ENCODE measurements at places on chromosomes 7 and 10.
A peak's percentile ranks its signal among the peaks of the same experiment; 100 is the strongest.

DNA sequence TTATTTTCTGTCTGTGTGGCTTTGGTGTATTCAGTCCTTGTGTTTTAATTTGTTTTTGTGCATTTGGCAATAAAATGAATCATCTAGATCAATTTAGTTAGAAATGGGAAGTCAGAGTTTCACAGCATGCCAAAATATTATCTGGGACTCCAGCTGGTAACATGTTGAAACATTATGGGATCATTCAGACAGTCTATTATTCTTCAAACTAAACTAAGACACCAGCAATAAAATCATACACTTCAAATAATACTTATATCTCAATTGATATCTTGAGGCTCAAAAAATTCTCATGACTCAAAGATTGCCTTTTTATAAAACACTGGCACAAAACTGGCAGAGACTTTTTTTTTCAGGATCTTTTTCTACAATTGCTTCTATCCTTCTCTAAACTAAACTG is 5.8 kb upstream of the RP9 start:
- DNase-seq: no peak

- DNase-seq: no peak
Observed at GRCh38 chr7:50393076-50393475, 57.1 kb downstream of the FIGNL1 start.

GRCh38 chr7:68893411-68893810 is 704.9 kb upstream of the AUTS2 start:
- no peak for DNase-seq

GRCh38 chr7:6317797-6318438 is 45.5 kb upstream of the CYTH3 start:
- no peak for DNase-seq

DNA sequence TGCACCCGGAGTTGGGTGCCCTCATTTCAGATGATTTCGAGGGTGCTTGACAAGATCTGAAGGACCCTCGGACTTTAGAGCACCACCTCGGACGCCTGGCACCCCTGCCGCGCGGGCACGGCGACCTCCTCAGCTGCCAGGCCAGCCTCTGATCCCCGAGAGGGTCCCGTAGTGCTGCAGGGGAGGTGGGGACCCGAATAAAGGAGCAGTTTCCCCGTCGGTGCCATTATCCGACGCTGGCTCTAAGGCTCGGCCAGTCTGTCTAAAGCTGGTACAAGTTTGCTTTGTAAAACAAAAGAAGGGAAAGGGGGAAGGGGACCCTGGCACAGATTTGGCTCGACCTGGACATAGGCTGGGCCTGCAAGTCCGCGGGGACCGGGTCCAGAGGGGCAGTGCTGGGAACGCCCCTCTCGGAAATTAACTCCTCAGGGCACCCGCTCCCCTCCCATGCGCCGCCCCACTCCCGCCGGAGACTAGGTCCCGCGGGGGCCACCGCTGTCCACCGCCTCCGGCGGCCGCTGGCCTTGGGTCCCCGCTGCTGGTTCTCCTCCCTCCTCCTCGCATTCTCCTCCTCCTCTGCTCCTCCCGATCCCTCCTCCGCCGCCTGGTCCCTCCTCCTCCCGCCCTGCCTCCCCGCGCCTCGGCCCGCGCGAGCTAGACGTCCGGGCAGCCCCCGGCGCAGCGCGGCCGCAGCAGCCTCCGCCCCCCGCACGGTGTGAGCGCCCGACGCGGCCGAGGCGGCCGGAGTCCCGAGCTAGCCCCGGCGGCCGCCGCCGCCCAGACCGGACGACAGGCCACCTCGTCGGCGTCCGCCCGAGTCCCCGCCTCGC is at the start of gene EGFR:
EGFR (plus strand) TSS at position 657 of the 830 bp plus-strand sequence. CDS start 261 bp downstream, outside the sequence.
- no peak for DNase-seq

GRCh38 chr7:140640727-140641523 is at the start of gene DENND2A:
Gene DENND2A, minus strand, starts transcription at chr7:140640813. Its CDS starts 38,416 bp downstream, at chr7:140602397.
- no peak for DNase-seq

DNA sequence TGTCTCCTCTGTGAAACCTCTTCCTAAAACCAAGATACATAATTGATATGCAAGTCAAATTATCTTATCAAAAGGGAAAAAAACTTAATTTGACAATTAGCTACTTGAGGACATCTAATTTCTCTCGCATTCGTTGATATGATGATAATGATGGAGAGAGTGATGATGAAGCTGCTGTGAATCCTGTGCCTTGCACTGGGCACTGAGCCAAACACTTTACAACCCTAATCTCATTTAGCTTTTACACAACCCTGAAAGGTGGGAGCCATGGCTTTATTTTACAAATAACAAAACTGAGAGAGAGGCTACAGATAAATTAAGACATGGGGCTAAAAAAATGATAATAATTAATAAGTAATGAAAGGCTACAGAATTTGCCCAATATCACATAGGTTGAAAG is 176.0 kb downstream of the NOC3L start:
- DNase-seq: no peak

- no peak for DNase-seq
Observed at GRCh38 chr10:21705828-21706176, 171.8 kb downstream of the MLLT10 start.

DNA sequence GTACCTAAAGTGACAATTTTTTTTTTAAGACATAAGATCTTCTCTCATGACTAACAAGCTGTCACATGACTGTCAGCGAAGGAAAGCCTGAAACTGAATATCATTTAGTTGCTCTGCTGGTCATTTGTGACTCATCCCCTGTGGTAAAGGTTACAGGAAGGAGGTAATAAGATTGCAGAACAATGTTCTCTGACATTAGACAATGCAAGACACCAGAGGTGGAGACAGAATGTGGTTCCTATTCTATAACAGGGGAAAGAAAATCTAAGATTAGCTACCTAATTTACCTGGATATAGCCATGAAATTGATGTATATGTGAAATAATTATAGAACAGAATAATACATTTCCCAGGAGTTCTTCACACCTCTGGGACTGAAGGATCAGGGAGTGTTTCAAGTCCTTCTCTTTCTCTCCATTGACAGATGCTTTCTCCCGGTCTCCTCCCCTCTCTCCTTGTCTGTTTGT is 47.7 kb downstream of the LRGUK start:
- no peak for DNase-seq

GRCh38 chr10:10921826-10922461 is 95.7 kb upstream of the CELF2 start:
- DNase-seq: no peak

- DNase-seq: no peak
Observed at GRCh38 chr7:11516328-11516727, 315.7 kb downstream of the THSD7A start.

DNA sequence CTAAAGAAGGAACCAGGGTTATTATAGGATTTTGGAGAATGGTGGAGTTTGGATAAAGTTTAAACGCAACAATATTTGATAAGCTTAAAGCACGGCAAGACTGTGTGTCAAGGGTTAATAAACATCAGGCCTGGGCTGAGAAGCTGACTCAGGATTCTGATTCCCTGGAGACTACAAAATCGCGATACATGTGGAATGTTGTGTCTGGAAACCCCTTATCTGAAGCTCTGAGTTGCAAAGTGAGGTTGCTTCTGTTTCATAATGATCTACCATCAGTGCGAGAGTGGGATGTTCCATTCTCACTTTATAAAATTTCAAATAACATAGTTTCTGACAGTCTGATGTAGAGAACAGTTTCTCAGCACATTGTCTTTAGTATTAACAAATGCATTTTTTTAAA is 7.8 kb downstream of the C1GALT1 start:
- no peak for DNase-seq

GRCh38 chr10:113869789-113870188 is 15.3 kb downstream of the NHLRC2 start:
- no peak for DNase-seq

GRCh38 chr10:114486938-114487814 is 82.9 kb upstream of the AFAP1L2 start:
- no peak for DNase-seq

GRCh38 chr7:31699050-31699449 is 12.0 kb downstream of the PPP1R17 start:
- DNase-seq: no peak

- no peak for DNase-seq
Observed at GRCh38 chr10:97644936-97645335, 4.5 kb downstream of the PI4K2A start.

- DNase-seq: no peak
Observed at GRCh38 chr7:153567426-153567825, 484.8 kb upstream of the DPP6 start.

- no peak for DNase-seq
Observed at GRCh38 chr10:14656052-14656730, 118.5 kb downstream of the FAM107B start.

- DNase-seq: no peak
Observed at GRCh38 chr7:100543586-100543985, 4.6 kb downstream of the AGFG2 start.

DNA sequence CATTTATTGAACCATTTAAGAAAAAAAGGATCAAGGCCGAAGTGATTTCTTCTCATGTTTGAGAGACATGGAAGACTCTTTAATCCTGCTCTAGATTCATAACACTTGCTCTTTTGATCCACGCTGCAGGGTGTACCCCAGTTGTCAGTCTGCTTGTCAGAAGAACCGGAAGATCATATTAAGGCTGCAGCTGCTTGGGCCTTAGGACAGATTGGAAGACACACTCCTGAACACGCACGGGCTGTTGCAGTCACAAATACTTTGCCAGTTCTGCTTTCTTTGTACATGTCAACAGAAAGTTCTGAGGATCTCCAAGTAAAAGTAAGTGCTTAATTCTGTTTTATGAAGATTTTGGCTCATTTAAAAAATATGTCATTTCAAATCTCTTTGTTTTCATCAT is 46.3 kb downstream of the SPAG6 start:
- no peak for DNase-seq

DNA sequence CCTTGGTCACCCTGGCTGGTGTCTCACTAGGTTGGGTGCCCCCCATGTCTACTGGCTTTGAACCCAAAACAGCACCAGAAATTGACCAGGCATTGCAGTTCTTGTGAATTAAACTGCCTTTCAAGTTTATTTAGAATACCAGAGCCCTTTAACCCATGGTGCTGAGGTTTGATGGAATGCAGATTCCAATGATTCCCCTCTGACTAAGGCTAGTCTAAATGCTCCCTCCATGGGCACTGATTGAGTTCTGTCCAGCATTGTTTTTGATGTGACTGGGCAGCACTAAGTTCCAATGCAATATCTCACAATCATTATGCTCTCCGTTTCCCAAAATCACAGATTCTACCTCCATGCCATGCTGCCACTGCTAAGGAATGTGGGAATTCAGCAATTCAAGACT is 1047.4 kb upstream of the LRRN3 start:
- no peak for DNase-seq

DNA sequence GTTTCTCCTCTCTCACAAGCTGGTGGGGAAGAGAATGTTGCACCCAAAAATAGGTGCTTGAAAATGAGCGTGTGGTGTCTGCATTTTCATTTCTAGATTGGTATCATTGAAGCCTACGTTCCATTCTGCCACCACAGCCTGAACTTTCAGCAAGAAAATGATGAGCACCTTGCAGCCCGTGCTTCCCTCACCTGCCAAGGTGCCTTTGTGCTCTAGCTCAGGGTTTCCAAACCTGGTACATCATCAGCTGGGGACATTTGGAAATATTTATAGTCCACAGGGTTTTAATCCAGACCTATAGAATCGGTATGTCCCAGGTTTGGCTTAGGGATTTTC is 701.2 kb downstream of the AUTS2 start:
- no peak for DNase-seq

- no peak for DNase-seq
Observed at GRCh38 chr7:99386584-99387238, 12.2 kb downstream of the ARPC1B start.

DNA sequence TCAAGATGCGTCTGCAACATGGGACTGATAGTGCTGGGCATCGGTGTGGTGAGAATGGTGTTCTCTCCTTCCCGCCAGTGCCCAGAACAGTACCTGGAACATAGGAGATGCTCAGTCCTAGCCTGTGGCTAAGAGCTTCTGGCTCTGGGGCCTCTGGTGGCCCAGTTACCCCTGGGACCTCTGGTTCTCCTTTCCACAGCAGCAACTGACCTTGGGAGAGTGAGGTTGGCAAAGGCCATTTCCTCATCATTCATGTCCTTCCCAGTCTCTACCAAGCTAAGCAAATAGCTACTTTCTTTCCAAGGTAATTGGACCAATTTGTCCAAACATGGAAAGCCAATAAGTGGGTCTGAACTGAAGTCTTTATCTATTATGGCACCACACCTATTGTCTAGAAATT is 11.6 kb upstream of the GOLGA7B start:
- DNase-seq: no peak

- no peak for DNase-seq
Observed at GRCh38 chr7:41693150-41693997, 9.5 kb downstream of the INHBA start.

- DNase-seq: no peak
Observed at GRCh38 chr7:152351168-152351567, 84.6 kb downstream of the KMT2C start.

DNA sequence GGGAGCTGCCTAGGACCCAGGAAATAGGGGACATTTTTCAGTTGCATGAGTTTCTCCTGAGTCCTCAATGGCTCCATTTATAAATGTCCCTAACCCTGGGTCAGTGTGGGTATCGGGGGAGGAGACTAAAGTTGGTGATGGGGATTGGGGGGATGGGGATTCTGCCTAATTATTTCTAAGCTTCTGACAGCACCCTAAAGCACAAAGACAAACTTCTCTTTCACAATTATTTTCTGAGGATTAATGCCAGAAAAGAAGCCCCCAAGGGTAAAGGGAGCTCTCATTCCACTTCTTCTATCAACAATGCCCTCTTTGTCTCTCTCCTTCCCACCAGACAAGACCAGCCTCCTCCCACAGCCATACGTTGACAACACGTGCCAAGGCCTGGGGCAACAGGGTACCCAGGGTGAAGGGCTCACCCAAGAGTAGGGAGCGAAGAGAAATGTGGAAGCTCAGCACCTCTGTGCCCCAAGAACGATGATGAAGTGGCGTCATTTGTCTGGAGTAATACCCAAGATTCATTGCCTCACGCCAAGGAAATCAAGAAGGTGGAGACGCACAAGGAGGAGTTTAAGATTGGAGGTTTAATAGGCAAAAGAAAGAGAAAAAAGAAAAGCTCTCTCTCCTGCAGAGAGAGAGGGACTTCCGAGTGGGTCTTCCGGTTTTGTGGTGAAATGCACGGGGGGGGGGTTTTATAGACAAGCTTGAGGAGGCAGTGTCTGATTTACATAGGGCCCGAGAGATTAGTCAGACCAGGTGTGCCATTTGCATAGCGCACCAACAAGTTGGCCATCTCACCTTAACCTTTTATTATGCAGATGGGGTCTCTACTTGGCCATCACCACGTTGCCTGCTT is 14.4 kb upstream of the GJC3 start:
- DNase-seq: no peak

- DNase-seq: no peak
Observed at GRCh38 chr7:78326876-78327275, 528.3 kb downstream of the PHTF2 start.

GRCh38 chr7:43648473-43649406 is 65.8 kb downstream of the STK17A start:
- peak; percentile 56 for DNase-seq

- DNase-seq: no peak
Observed at GRCh38 chr7:33981226-33981625, 75.9 kb downstream of the BMPER start.

Measured in T-helper 9 cell (primary cell).